BE2C (cell line): ENCODE measurements at places on chromosomes 3 and 15.

DNA sequence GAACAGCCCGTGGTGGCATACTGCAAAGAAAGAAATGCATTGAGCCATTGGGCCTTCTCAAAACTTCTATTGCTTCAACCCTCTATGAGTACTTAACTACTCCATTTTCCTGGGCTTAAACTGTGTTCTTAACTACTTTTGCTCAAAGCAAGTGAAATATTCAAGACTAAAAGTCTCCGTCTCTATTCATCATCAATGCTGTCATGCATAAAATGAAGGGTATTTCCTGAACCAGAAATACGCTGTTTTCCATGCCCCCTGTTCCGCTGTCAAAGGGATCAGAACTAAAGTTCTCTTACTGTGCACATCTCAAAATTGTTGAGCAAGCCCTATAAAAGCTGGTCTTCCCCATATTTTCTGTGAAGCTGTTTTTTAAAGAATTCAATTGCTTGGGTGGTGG is 20.3 kb downstream of the SIAH2 start:
- no peak for DNase-seq

DNA sequence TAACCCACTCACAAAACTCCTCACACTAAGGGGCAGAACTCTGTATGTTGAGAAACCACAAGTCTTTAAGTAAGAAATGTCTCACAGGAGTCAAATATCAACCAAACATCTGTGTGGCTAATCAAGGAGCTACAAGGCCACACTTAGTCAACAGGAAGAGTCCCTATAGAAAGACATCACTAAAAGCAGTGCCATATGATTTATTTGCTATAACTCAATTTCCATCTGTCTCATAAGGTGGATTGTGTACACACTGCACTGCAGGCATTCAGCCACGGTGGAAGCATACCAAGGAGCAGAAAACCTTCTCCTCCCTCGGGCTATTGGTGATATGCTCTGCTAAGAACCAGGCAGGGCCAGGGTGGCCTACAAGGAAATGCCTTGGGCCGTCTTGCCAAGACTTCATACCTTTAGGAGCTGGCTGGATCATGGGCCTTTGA is 197.6 kb upstream of the CFAP20DC start:
- DNase-seq = no peak

DNA sequence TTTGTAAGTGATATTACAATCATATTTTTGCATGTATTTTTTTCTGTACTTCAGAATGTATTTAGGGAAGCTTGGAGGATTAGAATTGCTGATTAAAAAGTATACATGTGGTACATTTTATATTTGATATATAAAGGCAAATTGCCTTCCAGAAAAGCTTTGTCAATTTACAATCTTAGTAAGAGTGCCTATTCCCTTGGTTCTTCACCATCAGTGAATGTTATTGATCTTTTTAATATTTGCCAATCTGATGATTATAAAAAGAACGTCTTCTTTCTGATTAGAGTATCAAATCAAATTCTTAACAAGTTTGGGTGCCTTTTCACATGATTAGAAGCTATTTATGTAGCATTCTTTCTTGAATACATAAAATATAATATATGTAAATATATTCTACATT is 9.1 kb downstream of the WDR49 start:
- DNase-seq = no peak

GRCh38 chr3:4681301-4681700 is 188.2 kb downstream of the ITPR1 start:
- DNase-seq = no peak

GRCh38 chr3:152100491-152101132 is 168.1 kb upstream of the MBNL1 start:
- no peak for DNase-seq

- no peak for DNase-seq
Measured at GRCh38 chr3:95215437-95215957, 1152.6 kb downstream of the NSUN3 start.

DNA sequence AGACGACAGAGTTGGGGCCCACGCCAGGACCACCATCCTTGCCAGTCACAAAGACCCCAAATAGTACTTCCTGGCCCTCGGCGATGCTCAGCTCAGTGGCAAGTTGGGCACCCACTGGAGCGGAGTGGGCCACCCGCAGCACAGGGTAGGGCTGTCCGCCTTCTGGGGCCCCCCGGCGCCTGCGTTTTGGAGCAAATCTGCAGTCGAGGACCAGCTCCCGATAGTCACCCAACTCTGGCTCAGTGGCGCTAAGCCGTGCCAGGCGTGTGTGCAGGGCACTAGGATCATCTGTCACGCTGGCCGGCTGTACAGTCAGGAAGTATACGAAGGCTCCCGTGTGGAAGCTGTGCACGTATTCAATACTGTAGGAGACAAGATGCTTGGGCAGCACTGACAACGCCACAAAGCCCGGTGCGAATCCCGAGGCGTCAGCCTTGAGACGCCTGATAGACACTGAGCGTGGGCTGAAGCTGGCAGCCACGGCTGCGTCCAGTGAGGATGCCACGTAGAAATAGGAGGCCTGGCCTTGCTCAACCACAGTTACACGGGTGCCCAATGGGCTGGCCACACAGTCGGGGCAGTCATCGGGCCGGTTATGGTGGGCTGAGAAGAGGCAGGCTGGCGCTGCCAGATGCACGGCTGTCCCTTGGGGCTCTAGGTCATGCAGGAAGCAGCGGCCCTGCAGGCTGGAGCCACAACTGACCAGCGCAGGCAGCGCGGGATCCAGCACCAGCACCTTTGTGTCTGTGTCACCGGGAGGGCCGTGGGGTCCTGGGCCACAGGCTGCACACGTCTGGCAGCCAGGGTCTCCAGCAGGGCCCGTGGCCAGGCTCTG is 945 bp downstream of the MST1R start:
- DNase-seq = no peak

DNA sequence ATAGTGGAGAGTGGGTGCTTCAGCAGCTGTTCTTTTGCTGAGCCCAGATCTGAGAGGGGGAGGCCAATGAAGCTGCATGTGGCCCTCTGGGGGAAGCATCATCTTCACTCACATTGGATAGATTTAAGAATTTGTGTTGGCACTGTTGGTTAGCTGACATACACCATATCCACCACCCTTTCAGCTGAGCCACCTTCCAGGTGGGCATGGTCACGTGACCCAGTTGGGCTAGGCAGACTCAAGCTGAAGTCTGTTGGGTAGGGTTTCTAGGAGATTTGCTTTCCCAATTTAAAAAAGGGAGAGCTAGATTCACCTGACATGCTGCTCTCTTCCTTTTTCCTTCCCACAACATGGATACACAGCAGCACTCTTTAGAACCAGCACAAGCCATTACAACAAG is 311.0 kb downstream of the CHST2 start:
- DNase-seq = no peak

DNA sequence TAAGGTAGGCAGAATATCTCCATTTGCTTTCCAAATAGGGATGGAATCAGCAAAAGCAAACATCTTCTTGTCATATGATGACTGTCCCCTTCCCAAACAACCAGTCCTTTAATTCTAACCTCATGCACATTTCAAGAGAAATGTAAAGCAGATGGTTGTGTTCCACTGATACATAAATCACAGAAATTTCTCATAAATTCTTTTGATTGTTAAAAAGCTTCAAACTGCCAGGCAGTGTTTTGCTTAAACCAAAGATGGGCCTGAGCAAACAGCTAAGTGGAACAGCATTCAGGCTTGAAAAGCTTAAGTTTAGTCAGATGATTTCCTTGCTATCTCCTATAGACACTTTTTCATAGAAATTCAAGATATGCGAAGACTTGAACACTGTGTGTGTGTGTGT is 74.3 kb upstream of the SOX2 start:
- DNase-seq = no peak

GRCh38 chr15:98321896-98322295 is 326.4 kb upstream of the IGF1R start:
- DNase-seq = no peak

- DNase-seq = no peak
Measured at GRCh38 chr3:2771193-2771592, 339.0 kb downstream of the IL5RA start.

DNA sequence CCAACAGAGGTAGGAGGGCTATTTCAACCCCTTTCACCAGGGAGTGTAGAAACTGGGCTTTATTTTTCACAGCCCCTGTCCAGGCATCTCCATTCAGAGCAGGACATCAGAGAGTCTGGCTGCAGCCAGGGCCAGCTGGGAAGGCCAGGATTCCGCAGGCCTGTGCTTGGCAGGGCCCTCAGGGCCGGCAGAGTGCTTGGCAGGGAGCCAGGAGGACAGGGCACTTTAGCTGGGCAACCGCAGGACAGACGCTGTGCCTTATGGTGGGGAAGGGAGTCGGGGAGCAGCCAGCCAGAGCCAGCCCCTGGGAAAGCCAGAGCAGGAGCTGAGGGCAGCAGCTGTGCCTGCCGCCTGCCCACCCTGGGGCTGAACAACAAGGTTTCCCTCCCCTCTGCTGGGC is 34.5 kb upstream of the IQCF6 start:
- peak; percentile 74 for DNase-seq

DNA sequence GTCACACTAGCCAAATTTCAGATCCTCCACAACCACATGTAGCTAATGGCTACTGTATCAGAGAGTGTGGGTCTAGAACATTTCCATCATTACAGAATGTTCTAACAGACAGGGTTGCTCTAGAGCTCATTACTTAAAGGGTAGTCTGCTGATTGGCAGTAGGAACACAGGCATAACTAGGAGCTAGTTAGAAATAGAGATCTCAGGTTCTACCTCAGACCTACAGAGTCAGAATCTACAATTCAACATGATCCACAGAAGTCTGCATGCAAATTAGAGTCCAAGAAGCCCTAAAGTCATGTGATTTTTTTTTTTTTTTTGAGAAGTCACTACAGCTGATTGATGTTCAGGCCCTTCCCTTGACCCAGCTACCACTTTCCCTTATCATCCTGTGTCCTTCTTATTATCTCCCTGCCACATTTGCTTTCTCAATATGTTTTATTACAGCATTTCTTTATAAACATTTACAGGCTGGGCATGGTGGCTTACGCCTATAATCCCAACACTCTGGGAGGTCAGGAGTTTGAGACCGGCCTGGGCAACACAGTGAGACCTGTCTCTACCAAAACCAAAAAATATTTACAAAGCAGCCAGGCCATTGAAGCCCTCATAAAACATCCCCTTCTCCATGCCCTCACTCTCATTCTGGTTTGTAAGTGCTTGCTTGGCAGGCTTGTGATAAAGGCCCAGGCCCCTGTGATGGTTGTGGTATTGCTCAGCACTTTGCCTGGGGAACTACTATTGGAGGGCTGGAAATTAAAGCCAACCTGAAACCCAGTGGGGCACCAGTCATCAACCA is 3.8 kb upstream of the ABHD5 start:
- no peak for DNase-seq

- no peak for DNase-seq
Measured at GRCh38 chr15:76338486-76339304, 2.1 kb downstream of the ISL2 start.

DNA sequence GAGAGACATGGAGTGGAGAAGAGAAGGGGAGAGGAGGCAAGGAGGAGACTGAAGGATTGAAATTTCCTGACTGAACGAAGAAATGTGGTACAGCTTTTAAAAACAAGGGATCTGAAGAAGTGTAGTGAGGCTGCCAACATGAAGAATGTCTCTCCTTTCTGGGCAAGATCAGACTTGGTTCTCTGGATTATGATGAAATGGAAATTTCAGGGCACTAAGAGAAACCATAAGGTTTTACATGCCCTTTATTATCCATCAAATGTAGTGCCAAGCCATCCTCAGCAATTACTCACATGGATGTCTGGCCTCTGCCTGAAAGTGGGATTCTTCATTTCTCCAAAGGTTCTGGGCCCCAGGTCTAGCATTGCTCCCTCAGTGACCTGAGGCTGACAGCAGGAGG is 77.6 kb upstream of the CCDC80 start:
- no peak for DNase-seq

GRCh38 chr3:117811786-117812185 is 1102.2 kb downstream of the TUSC7 start:
- DNase-seq = no peak

DNA sequence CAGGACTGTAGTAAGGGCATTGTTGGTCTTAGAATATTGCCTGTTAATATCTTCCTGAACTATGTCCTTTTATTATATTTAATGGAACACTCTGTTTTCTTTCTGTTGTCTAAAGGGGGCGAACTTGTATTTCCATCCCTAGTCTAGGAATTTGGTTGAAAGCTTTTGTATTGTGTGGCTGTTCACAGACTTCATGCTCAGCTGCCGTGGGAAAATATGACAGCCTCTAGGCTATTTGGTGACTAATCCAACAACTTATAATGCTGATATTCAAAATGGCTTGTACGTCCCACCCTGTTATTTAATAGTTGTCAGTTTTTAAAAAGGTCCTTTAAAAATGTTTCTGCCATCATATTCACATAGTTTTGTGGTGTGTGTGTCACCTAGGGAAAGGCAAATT is 202.6 kb downstream of the KLHL25 start:
- DNase-seq = peak; percentile 13

GRCh38 chr3:158711886-158712285 is 20.4 kb downstream of the RARRES1 start:
- DNase-seq = no peak

GRCh38 chr3:2847062-2847841 is 262.9 kb downstream of the IL5RA start:
- no peak for DNase-seq

DNA sequence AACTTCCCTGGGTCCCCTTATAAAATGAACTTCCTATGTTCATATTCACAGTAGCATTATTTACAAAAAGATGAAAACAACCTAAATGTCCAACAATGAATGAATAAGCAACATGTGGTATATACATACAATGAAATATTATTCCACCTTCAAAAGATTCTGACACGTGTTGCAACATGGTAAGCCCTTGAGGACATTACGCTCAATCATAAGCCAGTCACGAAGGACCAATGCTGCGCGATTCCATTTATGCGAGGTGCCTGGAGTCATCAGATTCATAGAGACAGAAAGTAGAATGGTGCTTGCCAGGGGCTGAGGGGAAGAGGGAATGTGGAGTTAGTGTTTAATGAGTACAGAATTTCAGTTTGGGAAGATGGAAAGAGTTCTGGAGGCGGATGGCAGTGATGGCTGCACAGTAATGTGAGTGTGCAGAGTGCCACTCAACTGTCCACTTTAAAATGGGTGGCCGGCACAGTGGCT is 88.8 kb upstream of the ALDH1A3 start:
- no peak for DNase-seq

DNA sequence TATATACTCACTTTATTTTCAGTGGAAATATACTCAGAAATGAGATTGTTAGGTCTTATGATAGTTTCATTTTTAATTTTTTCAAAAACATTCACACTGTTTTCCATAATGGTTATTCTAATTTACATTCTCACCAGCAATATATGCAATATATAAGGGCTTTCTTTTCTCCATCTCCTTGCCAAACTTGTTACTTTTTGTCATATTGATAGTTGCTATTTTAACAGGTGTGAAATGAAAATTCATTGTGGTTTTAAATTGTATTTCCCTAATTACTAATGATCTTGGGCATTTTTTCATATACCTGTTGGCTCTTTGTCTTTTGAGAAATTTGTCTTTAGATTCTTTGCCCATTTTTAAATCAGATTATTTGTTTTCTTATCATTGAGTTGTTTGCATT is 325.2 kb downstream of the DIPK2A start:
- DNase-seq = no peak

- DNase-seq = peak; percentile 67
Measured at GRCh38 chr3:16177962-16178627, 3.6 kb downstream of the GALNT15 start.

- no peak for DNase-seq
Measured at GRCh38 chr3:119329551-119329950, 35.4 kb downstream of the ARHGAP31 start.

- no peak for DNase-seq
Measured at GRCh38 chr3:180911876-180912303, 580 bp upstream of the FXR1 start.
